ENCODE measurements at places on chromosomes 2 and 18.

DNA sequence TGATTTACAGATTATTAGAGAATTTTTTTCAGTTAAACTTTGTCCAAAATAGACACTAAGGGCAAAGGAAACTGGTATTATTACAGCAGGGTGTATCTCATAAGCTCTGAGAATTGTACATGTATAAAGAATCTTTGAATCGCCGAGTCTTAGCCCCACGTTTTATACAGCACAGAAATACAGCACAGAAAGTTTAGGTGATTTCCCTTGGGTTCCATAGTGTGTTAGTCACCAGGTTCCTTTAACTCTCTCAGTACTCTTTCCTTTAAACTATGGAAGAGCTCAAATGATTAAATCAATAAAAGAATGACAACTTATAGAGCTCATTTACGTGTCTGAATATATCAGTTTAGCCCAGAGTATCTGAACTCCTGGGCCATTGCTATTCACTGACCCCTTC is 256.8 kb downstream of the NEDD4L start:
- no peak for DNase-seq

DNA sequence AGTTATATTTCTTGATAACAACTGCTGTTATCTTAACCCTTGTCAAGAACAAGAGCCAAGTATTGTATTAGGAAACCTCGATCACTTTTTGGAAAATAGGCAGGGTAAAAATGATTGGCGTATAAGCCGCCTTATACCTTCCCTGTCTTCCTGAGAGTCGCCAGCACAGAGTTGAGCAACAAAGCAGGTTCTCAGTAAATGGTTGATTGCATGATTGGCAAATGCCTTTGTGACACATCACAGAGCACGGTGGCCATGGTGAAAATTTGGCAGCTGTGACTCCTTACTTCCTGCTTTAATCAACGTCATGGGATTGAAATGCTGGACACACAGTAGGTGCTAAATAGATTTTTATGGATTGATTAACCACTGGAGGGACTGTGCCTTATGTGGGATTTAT is 3.9 kb upstream of the KLHL29 start:
- DNase-seq, result no peak

- no peak for DNase-seq
Observed at GRCh38 chr2:184729581-184729980, 131.3 kb downstream of the ZNF804A start.

DNA sequence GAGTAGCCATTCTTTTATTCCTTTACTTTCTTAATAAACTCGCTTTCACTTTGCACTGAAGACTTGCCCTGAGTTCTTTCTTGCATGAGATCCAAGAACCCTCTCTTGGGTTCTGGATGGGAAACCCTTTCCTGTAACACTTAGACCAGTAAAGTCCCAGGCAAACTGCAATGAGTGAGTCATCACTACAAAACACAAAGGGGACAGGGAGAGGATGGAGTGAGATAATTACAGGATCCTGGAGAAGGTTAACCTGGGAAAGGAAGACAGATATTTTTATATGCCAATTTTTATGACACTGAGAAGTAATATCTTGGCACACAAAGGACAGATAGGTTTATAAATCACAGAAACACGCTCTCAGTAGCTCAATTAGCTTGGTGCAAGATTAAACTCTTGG is 48.7 kb downstream of the EHD3 start:
- DNase-seq, result no peak

DNA sequence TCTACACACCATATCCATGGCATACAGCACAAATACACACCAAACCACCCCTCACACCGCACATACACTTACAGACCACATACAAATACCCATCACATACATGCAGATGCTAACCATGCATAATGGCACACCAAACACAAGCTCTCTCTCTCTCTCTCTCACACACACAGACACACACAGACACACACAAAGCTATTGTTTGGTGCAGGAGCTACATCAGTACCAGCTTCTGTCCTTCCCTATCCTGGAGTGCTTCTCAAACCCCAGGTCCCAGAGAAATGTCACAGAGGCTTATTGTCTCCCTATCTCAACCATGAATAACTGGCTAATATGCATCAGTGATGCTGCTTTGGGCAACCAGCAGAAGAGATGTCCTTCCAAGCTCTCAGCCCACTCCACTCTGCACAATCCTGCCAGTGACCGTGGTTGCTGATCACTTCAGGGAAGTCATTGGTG is 36.5 kb upstream of the ST3GAL5 start:
- DNase-seq, result no peak

DNA sequence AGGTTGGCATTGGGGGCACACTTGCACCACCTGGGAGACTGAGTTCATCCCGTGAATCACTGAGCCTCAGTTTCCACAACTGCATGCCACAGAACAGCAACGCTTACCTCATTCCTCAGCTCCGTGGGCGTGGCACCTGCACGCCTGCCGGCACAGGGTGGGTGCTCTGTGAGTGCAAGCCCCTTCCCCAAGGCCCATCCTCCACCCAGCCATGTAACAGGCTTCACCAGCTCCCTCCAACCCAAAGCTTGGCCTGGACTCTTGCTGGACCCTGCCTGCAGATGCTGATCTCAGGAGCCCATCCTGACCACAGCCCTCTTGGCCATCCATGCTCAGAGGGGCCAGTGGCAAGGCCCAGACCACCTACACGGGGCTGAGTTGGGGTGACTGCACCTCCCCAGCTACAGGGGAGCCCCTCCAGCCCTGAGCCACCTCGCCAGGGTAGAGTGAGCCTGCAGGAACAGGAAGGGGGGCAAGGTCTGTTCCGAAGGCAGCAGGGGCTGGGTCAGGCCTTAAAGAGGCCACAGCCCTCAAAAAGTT is 1.8 kb downstream of the PRLH start:
- DNase-seq, result no peak

DNA sequence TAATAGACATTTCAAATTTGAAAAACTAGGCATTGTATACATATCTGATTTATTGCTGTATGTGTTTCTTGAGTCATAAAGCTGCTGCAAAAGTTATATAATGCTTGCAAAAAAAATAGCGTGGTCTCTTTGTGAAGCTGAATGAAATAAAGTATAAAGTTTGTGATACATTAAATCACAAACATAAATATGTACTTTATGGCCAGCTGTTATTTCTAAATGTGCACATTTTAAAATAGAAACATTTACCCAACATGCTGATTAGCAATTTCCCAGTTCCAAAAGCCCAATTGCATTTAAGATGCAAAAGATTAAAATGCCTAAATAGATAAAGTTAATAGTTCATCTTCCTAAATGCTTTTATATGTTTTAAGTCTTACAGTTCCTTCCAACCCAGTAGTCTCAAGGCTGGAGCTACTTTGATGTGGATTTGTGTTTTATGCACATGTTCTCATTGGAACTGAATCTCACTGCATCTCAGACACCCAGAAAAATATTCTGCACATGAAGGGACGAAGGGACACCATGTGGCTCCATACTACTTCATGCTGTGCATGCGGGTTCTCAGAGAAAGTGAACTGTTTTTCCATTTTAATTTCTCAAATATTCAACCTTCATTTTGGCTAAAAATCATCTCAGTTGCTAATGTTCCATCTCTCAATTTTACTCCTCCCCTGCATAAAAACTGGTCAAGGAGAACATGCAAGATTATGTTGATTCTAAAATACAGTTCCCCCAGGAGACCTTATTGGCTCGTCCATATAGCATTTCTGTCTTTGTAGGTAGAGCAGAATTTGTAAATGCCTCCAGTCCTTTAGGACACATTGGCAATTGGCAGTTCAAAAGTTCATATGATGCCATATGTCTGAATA is 304.6 kb downstream of the MTX2 start:
- no peak for DNase-seq

GRCh38 chr2:64753399-64753798 is 99.7 kb upstream of the SERTAD2 start:
- DNase-seq, result no peak

DNA sequence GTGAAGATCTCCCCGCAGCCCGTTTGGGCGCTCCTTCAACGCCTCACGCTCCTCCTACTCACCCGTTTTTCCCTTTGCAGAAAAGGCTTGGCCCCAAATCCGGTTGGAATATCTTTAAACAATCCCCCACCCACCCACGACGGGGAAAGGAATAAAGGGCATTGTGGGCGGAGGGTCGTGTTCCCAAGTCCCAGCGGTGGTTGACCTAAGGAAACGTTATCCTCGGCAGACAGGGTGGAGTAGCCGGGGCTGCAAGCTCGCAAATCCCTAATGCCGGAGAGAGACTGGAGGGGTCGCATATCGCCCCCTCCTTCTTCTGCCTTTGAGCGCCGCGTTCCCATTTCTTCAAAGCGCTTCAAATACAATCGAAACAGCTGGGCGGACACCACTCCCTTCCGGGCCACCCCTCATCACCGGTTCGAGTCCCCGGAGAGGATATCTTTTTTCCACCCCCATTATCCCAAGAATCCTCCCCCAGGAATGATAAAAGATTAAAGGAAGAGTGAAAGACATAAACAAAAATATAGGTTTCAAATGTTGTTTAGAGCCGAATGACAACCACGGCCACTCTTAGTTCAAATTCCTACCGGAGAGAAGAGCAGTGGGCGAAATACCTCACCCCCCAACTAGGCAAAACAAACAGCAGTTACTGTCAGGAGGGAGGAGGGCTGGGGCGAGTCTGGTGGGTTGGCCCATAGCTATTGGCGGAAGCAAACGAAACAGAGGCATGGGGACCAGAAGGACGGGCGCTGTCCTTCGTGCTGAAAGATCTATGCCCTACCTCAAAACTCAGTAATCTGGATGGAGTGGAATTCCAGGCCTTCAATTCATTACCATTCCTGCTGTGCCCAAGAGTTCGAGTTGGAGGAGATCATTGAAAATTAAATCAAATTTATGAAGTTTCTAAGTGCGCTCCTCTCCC is 2.8 kb upstream of the GAD1 start:
- no peak for DNase-seq

DNA sequence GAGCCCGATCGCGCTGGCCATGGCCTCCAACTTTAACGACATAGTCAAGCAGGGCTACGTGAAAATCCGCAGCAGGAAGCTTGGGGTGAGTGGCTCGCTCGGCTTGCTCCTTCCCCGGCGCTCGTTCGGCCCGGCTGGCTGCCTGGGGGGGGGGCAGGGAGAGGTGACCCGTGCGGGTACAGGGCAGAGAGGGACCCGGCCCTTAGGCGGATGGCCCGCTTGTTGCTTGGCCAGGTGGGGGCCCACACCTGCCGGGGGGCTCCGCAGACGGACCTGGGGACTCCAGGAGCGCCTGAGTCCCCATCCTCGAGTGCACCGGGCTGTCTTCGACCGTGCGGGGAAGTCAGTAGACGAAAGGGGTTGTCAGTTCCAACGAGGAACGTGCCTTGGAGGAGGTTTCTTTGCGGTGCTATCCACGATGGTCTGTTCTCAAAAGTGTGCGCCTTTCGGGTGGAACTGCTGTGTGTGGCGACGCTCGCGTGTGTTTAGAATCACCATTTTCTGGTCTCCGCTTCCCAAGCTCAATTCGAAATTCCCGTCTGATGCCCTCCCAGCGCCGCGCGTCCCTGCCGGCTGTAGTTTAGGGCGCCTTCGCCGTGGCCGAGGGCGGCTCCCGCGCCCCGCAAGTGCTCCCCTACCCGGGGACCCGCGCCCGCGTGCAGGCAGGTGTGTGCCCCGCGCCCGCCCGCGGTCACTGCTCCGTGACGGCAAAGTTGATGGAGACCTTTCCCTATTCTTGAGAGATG is 711 bp downstream of the DOK6 start:
- peak; percentile 40 for DNase-seq

DNA sequence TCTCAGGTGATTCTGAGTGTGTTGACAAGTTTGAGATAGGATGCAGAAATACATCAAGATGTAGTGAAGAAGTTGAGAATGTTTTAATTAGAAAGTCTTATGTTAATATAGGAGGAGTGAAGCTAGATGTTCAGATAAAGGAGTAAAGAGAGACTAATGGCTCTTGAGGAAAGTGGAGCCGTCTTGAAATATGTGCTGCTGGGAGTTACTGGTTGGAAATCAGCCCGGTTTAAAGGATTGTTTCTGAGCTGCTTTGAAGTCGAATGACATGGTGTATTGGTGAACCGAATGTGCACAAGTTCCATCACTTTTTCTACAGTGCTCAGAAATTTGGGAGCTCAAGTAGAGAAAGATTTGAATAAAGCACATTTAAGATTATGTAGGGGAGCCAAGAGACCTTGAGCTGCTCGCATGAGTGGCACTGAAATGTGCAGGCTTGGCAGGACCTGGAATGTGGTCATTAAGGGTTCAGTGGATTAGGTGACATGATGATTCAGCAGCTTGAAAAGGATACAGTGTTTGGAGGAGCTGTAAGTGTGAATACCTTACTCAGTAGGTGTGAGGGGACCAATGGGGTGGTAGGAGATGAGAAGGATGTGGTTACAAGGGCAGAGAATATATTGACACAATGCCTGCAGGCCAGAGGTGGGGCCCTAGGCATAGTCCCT is 68.6 kb downstream of the CAB39 start:
- no peak for DNase-seq

DNA sequence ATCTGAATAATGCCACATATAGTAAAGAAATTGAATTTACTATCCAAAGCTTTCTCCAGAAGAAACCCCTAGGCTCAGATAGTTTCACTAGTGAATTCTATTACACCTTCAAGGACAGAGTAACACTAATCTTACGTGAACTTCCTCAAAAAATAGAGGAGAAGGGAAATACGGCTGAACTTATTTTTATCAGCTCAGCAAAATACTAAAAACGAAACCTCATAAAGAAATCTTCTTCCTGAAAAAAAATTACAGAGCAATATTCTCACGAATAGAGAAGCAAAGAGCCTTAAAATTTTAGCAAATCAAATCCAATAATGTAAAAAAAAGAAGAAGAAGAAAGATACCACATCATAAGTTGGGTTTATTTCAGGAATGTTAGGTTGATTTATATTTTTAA is 14.7 kb downstream of the CAPN13 start:
- no peak for DNase-seq

DNA sequence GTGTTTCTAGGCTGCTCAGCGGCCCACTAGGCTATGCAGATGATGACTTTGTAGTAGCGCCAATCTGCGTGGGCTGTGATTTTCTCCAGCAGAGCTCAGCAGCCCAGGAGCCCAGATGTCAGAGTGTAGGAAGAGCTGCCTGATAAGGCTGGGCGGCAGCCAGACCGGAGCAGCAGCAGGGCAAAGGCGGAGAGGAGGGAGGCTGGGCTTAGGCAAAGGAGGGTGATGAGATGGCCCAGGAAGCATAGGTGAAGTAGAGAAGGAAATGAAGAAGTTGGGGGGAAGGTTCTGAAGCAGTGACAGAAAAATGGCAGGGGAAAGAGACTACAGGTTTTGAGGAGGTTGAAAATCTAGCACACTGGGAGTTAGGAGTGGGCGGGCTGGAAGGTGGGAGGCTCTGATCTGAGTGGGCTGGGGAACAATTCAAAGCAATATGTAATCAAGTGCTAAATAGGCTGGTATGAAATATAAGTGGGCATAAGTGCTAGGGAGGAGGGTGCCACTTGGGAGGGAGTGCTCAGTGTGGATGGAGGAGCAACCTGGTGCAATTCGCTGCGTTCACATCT is 50.6 kb upstream of the STPG4 start:
- DNase-seq, result peak; percentile 74

GRCh38 chr18:32454593-32454992 is 16.1 kb downstream of the GAREM1 start:
- no peak for DNase-seq

- DNase-seq, result no peak
Observed at GRCh38 chr2:38181806-38182491, 106.0 kb upstream of the CYP1B1 start.

All from Right ventricle myocardium superior (tissue), 1 donor.